Activated CD8-positive, alpha-beta memory T cell treated with anti-CD3 and anti-CD28 coated beads, Interleukin-2, amount 50 U/mL, for 4 hours (primary cell): ENCODE measurements at places on chromosomes 7 and 10.
A peak's percentile ranks its signal among the peaks of the same experiment; 100 is the strongest.

DNA sequence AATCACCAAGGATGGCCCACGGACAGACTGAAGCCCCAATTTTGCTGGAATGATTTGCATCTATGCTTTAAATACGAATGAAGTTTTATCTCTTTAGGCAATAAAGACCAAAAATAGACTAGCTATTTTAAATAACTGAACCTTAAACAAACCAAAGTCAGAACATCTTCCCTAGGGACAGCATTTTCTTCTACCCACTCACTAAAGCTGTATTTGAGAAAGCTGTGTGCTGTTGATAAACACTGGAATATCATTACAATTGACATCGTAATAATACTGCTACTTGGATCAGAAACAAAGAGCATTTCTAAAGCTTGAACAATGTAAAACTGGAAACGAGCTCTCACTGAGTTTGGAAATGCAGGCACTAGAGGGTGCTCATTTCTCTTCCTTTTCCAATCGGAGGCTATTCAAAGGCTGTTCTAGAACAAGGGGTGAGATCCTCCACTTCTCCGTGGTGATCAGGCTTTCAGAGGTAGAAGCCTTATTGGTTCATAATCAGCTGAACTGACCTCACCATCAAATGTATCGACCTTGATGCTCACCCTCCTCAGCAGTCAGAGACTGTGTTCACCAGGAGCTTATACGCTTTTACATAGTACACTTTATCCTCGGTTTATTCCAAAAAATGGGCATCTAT, 225.3 kb upstream of the PRSS1 start:
- no peak for DNase-seq

DNA sequence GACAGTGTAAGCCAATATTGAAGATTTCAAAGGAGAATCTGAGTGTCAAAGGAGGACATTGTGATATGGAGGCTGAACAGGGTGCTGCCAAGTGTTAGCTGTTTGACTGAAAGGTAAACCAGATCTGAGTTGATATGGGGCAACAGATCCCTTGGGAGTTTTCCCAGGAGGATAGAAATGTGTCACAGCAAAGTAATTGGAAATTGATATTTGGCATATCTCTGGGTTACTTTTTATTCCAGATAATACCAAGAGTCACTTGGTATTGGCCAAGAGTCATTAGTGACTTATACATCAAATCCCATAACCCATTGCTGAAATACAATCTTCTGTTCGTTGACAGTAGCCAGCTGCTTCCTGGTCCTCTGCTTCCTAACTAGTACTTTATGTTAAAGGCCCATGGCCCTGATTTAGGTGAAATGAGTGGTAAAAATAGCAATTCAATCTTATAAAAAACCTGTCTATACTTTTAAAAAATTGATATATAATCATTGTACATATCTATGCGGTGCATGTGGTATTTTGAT, 922.9 kb downstream of the LRMDA start:
- no peak for DNase-seq

DNA sequence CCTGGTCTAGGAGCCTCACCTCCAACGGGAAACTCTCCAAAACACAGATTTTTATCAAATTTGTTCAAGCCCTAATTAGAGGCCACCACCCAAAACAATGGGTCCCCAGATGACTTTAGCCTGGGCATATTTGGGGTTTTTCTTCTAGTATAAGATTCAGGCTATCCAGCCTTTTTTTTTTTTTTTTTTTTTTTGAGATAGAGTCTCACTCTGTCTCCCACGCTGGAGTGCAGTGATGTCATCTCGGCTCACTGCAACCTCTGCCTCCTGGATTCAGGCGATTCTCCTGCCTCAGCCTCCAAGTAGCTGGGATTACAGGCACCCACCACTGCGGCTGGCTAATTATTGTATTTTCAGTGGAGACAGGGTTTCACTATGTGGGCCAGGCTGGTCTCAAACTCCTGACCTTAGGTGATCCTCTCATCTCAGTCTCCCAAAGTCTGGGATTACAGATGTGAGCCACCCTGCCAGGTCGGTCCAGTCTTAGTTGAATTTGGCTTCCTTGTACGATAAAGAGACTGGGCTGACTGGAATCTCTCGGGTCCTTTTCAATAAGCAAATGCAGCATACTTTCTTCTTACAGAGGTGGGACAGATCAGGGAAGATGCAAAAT, 91.4 kb upstream of the KLF6 start:
- DNase-seq = no peak

GRCh38 chr10:98309366-98310355, 41.7 kb upstream of the LOXL4 start:
- DNase-seq = no peak

DNA sequence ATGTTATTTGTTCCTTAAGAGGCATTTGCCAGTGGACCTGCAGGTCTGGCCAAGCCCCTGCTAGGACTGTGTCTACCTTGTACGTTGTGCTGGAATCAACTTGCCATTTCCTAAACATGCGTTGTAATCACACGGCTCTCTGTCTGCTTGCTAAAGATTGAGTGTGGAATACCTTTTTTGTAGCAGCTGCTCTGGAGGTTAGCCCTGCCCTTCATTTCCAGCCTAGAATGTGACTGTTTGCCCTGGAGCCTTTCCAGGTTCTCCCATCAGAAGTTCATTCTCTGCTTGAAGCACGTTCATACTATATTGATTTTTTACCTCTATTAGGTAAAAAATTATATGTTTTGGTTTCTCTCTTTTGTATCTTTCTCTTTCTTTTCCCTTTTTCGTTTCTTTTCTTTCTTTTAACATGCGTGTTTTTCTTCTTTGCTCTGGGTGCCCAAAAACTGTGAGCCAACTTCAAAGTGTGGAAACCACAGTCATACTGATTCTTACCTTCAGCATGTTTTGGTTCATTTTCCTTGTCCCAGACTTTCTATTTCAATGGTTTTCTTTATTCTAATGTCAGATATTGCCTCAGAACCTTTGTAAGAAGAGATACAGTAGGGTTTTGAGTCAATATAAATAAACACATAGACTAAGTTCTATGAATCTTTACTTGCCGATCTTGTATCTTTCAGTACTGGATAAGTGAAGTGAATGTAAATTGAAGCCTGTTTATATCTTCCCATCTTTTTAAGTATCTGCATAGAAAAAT, 111.9 kb upstream of the RPA3 start:
- DNase-seq = no peak

GRCh38 chr10:77377678-77378352, 259.8 kb downstream of the KCNMA1 start:
- no peak for DNase-seq

DNA sequence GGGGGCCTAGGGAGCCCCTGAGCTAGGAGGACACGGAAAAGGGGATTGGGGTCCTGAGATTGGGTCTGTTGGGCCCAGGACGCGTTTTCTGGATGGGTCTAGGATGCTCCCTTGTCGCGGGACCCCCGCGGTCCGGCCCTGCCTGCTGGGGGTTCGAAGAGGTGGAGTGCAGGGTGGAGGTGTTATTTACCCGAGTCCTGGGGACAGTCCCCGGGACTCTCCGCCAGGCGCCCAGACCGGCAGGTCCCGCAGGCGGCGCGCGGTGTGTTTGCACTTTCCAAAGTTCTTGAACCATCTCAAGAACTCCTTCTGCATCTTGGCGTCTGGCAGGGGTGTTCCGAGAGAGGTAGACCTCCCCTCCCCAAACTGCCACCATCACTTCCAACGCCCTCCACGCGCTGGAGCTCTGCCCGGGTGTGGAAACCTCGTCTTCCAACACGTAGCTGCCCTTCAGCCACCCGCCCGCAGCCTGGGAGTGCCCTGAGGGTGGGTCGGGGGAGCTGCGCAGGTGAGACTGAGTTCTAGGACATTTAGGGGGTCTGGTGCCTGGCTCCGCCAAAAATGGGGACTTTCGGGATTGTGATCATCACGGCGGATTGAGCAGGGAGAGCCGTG, 569 bp downstream of the CAV1 start:
- DNase-seq = peak; percentile 23

- no peak for DNase-seq
These were observed 590.0 kb upstream of the MKI67 start for GRCh38 chr10:128716181-128716580.

- DNase-seq = peak; percentile 37
These were observed 98.9 kb downstream of the NEURL1 start for GRCh38 chr10:103592186-103593021.

DNA sequence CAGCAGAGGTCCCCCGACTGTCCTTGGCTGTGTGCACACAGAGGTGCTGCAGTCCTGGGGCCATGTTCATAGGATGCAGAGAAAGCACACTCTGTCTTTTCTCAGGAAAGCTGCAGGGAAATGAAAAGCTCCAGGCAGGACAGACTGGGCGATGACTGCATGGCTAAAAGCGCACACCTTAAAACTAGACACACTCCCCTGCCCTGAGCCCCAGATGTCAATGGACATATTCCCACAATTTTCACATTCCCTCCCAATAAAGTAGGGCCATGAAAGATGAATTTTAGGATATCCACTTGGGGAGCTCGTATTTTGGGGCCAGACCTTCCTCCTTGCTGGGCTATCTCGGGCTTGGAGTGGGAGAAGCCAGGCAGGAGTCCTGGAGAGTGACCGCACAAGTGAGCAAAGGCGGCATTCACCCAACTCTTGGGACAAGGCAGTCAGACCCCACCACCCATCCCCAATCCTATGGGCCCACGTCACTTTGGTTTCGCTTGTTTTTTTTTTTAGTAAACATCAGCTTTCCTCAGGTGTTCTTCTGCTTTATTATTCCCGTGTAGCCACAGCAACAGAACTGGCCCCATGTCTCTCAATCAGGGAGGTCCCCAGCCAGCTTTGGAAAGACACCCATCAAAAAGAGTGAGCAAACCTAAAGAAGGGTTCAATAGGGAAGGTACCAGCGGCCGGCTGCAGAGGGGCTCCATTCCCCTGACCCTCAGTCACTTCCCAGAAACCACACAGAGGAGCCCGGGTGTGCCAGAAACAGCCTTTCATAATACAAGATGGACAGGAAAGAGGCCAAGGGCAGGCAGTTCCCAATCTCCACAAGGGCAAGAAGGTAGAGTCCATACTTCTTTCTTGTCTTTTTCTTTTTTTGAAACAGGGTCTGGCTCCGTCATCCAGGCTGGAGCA, 12.7 kb downstream of the GPRIN2 start:
- DNase-seq = peak; percentile 10

DNA sequence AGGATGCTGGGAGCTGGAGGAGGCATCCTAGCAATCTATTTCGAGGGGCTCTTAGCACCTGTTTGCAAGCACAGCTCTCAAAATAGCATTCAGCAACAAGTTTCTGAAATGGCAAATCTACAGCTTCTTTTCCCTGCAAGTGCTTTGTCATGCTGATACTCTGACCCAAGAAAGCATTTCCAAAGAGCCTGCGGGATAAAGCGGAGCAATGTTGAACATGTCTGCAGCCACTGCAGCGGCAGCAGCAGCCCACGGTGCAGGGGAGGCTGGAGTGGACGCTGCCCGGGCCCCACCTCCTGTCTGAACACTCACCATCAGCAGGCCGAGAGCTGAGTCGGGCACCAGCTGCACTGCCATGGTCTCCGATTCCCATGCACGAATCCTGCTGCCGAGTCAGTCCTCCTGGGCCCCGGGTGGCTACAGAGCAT, 964 bp downstream of the FRMD4A start:
- no peak for DNase-seq

DNA sequence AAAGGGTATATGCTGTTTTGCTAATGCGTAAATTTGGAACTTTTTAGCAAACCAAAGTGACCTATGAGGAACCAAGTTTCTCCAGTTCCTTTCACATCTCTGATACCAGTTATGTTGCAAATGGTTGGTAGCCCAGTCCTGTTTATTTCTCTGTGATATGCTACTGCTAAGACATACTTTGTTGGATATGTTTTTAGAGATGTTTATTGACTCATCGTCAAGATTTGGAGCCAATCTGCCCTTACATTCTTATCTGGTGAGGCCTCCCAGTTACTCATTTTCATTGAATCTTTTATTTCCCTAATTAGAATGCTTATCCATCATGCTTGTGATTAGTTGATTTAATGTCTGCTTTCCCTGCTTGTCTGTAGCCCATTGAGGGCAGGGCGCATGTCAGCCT, 58.9 kb downstream of the LRGUK start:
- no peak for DNase-seq

DNA sequence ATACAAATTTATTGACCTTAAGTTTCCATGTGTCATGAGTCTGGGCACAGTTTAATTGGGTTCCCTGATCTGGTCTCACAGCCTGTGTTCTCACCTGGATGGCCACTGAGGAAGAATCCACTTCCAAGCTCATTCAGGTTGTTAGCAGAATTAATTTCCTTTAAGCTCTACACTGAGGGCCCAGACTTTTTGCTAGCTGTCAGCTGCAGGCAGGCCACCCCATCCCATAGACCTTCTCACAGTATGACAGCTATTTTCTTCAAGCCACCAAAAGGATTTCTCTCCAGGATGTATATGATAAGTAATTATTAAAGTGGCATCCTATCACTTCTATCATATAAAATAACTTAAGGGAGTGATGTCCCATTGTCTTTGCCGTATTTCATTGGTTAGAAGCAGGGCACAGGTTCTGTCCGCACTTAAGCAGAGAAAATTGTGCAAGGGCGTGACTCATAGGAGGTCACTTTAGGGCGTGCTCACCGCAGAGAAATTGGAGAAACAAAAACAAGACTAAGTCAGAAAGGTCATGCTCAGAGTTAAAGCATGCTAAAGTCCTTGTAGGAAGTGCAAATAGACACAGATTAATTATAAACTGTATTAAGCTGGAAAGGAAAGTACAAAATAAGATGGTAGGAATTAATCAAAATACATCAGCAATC, 109.9 kb downstream of the AHR start:
- no peak for DNase-seq

- no peak for DNase-seq
These were observed 14.4 kb upstream of the CALU start for GRCh38 chr7:128724743-128725142.

- DNase-seq = no peak
These were observed 172.8 kb downstream of the TAX1BP1 start for GRCh38 chr7:27912751-27913150.

DNA sequence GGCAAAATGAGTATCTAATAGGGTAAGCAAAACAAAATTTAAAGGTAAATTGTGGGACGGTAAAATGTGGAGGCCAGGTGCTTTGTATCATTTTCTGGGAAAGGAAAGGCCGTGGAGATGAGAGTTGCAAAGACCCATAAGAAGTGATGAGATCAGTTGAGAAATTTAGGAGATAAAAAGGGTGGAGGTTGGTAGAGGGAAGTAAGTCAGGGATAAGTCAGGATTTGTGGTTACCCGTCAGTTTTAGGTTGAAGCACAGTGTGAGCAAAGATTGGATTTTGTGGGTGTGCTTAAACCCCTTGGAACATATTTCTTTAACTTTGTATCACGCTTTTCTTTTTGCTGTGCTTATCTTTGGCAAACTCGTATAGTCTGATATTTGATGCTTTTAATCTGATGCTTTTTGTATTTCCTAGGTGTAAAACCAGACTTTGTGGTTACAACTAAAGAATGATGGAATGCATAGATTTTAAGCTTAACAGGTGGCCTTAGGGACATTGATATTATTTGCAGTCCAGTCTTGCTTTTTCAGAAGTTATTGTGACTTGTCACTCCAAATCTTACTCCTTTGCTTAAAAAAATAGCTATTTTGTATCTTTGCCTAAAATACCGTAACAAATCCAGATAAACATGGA, 1.2 kb downstream of the BTRC start:
- no peak for DNase-seq

DNA sequence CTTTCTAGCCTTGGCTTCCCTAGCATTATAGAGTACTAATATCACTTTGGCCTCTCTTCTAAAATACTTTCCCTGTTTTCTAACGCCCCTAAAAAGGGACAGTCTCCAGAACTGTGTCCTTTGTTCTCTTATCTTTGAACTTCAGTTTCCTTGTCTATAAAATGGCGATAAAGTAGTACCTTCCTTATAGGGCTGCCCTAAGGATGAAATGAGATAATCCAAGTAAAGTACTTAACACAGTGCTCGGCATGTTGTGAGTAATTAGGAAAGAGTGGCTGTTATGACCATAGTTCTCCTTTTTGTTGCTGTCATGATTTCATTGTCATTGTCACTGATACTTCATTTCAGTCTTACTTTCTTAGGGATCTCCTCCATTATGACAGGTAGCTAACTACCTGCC, 114.7 kb downstream of the EXOC4 start:
- no peak for DNase-seq
